ENCODE measurements at places on chromosomes 6 and 20.

- DNase-seq: no peak
Observed at GRCh38 chr6:11330413-11330760, 97.9 kb upstream of the NEDD9 start.

- no peak for DNase-seq
Observed at GRCh38 chr6:80690551-80691131, 584.2 kb downstream of the BCKDHB start.

DNA sequence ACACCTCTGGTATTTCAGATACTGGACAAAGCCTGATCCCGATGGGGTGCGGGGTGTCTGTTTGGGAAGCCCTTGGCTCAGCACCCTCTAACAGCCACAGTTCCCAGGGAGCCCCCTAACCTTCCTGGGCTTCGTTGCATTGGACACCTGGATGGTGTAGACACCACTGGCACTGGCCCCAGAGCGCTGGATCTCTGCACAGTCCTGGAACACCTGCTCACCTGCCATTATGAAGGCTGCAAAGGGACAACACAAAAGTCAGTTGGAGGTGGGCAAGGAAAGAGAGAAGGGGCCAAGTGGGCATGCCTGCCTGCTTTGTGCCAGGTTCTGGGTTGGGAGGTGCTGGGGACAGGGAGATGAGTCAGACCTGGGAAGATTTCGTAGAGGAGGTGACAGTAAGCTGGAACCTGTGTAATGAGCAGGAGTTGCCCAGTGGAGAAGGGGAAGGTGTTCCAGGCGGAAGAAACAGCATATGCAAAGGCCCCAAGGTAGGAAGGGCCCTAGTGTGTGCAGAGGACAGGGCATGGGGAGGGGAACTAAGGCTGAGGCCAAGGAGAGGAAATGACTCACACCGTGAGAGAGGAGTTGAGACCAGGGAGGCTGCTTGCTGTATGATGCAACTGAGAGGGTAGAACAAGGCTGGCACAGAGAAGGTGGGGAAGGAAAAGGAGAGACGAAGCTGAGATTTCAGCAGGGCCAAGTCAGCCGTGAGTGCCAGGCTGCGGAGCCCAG is 34.9 kb downstream of the ANGPT4 start:
- DNase-seq: no peak

GRCh38 chr20:45211569-45212474 is 5.0 kb downstream of the SEMG1 start:
- no peak for DNase-seq

DNA sequence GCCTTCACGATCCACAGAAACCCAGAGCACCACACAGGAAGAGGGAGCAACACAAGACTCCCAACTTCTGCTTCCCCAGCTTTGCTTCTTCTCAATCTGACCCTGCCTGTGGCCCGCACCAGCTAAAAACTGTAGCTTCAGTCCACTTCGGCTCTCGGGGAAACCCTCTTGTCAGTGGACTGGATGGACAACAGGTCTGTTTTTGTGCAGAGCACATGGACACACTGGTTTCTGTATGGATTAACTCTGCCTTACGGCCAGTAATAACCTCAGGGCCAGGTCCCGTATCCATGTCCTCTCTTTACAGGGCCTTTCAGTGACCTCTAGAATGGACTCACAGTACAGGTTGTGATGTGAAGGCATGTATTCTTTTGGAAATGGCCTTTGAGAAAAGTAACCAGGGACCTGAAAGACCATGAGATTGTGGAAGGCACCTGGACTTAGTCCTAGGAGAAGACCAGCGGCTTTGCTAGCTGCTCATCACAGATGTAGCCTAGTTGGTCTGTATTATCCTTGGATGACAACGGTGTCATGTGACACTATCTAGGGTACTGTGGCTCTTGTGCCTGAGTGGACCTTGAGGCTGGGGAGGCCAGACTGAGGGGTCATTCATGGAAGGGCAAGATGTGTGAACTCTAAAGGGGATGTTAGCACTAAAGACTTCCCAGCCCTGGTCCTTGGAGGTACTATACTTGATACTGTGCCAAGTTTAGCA is 5.8 kb downstream of the POLR1C start:
- DNase-seq: no peak

All from GM18507 (cell line).